ENCODE measurements at places on chromosomes 2 and 18. TPM values are rescaled to one million over a fixed set of nuclear protein-coding genes. Genes with fewer than 3 reads are reported as not detected.
A peak's percentile ranks its signal among the peaks of the same experiment; 100 is the strongest.

DNA sequence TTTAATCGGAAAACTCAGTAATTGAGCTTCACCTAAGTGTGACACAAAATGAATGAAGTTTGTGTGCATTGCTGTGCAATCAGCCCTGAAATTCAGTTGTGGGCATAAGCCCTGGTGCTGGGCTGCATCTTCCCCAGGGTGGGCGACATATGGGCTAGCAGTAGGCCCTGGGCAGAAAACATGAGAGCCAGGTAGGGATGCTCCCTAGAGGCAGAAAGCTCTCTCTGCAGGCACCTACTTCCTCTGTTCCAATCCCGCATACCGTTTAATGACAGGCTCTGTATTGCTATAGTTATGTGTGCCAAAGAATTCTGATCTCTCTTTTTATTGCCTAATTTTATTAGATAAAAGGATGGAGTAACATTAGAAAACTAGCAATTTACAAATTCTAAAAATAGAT lies 456.7 kb downstream of the NRXN1 start:
- no peaks in the 10 kb centered on the region for H3K27me3 ChIP-seq
- no peak overlapping the region for H3K27ac ChIP-seq
- no peak for DNase-seq
- no peaks in the 10 kb centered on the region for H3K4me1 ChIP-seq

GRCh38 chr18:59466980-59467379 lies 107.9 kb upstream of the LMAN1 start:
- DNase-seq = no peak
- H3K27me3 ChIP-seq = peaks cover 3% of the 10 kb centered on the region
- no peak overlapping the region for H3K4me3 ChIP-seq
- no peaks in the 10 kb centered on the region for H3K4me1 ChIP-seq
- H3K36me3 ChIP-seq = no peaks in the 10 kb centered on the region

- H3K36me3 ChIP-seq = peaks cover 16% of the 10 kb centered on the region
- peaks cover 57% of the 10 kb centered on the region for H3K4me1 ChIP-seq
- H3K27ac ChIP-seq = peak overlapping the region; percentile 63
- no peak for DNase-seq
- H3K4me3 ChIP-seq = no peak overlapping the region
These were observed 31.2 kb downstream of the EPC2 start for GRCh38 chr2:148675708-148676107.

- no peaks in the 10 kb centered on the region for H3K36me3 ChIP-seq
- no peak for DNase-seq
- no peak overlapping the region for H3K4me3 ChIP-seq
- H3K4me1 ChIP-seq = no peaks in the 10 kb centered on the region
These were observed 1712.8 kb upstream of the TMEFF2 start for GRCh38 chr2:193907561-193907960.

DNA sequence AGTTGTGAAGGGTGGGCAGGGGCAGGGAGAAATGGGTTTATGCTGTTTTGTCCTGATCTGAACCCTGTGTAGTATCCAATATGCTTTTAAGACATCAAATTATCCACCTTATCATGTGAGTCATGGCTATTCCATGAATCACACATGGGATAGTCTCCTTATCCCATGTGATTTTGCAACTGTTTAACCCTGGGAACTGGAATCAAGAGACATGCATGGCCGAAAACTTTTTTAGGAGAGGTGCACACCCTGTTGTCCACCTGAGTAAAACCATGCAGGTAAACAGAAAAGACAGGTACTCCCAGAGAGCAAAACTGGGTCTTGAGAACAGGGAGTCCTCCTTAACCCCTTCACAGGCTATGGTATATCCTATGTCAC lies 490.6 kb upstream of the HS6ST1 start:
- no peak for DNase-seq
- no peaks in the 10 kb centered on the region for H3K36me3 ChIP-seq
- no peak overlapping the region for H3K27ac ChIP-seq
- H3K4me3 ChIP-seq = no peak overlapping the region
- H3K27me3 ChIP-seq = peaks cover 5% of the 10 kb centered on the region

GRCh38 chr2:204732019-204732418 lies 186.7 kb downstream of the PARD3B start:
- no peak overlapping the region for H3K27ac ChIP-seq
- no peaks in the 10 kb centered on the region for H3K36me3 ChIP-seq
- H3K27me3 ChIP-seq = no peaks in the 10 kb centered on the region
- no peak for DNase-seq
- no peak overlapping the region for H3K4me3 ChIP-seq

DNA sequence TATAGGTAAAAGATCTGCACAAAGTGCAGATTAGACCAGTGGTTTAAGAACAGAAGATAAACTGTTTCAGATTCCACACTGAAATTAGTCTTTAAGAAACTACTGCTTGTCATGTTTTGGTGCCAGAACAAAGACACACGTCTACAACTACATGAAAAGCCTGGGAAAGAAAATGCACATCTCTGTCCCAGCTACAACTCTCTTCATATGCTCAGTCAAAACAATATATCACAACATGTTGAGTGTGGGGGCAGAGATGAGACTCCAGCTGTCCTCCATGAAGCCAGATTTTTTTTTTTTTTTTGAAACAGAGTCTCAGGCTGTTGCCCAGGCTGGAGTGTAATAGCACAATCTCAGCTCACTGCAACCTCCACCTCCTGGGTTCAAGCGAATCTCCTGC lies 52.6 kb upstream of the BIN1 start:
- H3K27ac ChIP-seq = no peak overlapping the region
- H3K4me3 ChIP-seq = no peak overlapping the region
- no peaks in the 10 kb centered on the region for H3K27me3 ChIP-seq
- no peaks in the 10 kb centered on the region for H3K36me3 ChIP-seq
- no peaks in the 10 kb centered on the region for H3K4me1 ChIP-seq

GRCh38 chr2:148526509-148527346 lies 117.8 kb upstream of the EPC2 start:
- DNase-seq = no peak
- peaks cover 3% of the 10 kb centered on the region for H3K36me3 ChIP-seq

- H3K4me3 ChIP-seq = no peak overlapping the region
- DNase-seq = no peak
- no peaks in the 10 kb centered on the region for H3K4me1 ChIP-seq
- H3K36me3 ChIP-seq = no peaks in the 10 kb centered on the region
- H3K27me3 ChIP-seq = peaks cover 36% of the 10 kb centered on the region
These were observed 40.0 kb downstream of the NPPC start for GRCh38 chr2:231886071-231886681.

- no peak overlapping the region for H3K4me3 ChIP-seq
- peaks cover 44% of the 10 kb centered on the region for H3K36me3 ChIP-seq
- no peak for DNase-seq
- no peak overlapping the region for H3K27ac ChIP-seq
- no peaks in the 10 kb centered on the region for H3K27me3 ChIP-seq
- H3K4me1 ChIP-seq = no peaks in the 10 kb centered on the region
These were observed 72.5 kb downstream of the RTTN start for GRCh38 chr18:70132999-70133398.

DNA sequence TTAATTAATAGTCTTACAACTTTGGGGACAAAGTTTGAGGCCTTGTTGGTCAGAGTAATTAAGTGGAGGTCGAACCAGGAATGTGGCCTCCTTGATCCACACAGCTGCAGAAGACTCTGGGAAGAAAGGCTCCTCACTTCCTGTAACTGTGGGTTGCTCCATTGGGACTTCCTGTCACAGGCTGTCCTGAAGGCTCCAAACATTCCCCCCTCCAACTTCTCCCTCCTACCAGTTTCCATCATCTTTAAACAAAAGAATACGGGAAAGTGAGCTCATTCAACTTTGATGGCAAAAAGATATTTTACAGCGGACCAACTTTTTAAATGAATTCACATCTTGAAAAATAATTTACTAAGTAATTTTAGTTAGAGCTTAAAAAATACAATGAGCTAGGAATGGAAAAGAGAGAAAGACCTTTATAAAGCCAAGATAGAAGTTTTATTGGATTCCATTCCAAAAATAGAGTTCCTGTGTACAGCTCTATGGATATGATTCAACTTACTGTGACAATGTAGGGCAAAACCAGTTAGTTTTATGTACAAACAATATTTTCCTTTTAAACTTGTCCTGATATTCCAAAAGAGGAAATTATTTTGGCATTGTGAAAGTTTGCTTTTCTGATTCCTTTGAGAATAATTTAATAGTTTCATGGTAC lies 212.0 kb upstream of the NABP1 start:
- H3K36me3 ChIP-seq = no peaks in the 10 kb centered on the region
- no peaks in the 10 kb centered on the region for H3K27me3 ChIP-seq
- no peak overlapping the region for H3K27ac ChIP-seq
- no peak overlapping the region for H3K4me3 ChIP-seq
- no peak for DNase-seq

GRCh38 chr2:98394595-98395153 lies 48.4 kb downstream of the CNGA3 start:
- no peak overlapping the region for H3K27ac ChIP-seq
- H3K36me3 ChIP-seq = no peaks in the 10 kb centered on the region
- no peak for DNase-seq
- peaks cover 14% of the 10 kb centered on the region for H3K27me3 ChIP-seq

GRCh38 chr2:105746177-105747080 lies 1.7 kb downstream of the NCK2 start:
- H3K27me3 ChIP-seq = no peaks in the 10 kb centered on the region
- peaks cover 55% of the 10 kb centered on the region for H3K36me3 ChIP-seq
- peak overlapping the region; percentile 97 for H3K4me3 ChIP-seq
- H3K27ac ChIP-seq = peak overlapping the region; percentile 99

DNA sequence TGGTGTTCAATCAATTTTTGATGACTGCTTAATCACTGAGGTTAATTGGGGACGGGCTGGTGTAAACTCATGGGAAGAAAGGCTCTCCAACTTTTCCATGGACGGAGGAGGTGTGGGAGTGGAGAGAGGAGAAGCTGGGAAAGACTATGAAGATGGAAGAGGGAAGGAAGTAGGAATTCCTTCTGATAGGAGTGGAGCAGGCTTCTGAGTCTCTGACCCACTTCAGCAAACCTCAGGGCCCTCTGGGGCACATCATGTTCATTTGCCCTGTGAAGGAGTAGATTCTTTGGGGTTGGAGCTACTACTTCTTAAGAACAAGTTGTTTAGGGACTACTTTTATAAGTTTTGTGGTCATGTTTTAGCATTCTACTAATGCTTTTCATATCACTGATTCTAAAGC lies 87.0 kb upstream of the MAP4K3 start:
- H3K4me1 ChIP-seq = no peaks in the 10 kb centered on the region
- no peak for DNase-seq
- peaks cover 3% of the 10 kb centered on the region for H3K36me3 ChIP-seq
- no peak overlapping the region for H3K27ac ChIP-seq
- no peak overlapping the region for H3K4me3 ChIP-seq

DNA sequence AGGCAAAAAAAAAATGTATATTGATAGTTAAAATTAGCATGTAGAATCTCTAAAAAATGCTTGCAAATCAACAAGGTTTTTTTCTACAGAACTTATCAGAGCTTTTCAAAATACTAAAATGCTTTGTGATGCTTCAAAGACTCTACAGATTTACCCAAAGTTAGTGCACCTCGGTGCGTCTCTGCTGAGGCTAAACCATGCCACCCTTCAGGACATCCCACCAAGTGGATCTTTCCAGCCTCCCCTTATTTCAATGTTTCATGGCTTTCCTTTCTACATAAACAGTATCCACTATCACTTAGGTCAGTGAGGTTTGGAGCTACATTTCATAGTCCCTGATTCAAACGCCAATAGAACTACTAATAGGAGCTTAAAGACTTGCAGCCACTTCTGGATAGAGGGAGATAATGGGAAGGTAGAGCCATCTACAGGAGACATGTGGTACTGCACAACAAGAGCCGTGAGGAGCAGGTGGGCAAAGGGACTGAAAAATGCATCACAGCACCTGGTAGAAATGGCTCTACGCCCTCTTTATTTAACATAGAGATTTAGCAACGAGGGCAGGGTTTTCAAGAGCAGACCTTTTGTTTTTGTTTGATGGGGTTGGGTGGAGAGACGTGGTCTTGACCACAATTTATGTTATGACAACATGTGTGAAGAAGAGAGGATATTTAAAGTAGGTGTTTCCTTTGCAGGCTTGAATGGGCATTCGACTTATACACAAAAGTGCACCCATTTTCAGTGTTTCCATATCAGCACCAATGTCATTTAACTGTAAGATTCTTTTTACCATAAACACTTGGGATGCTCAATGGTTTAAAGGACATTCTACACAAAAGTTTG lies 56.1 kb upstream of the SLC35G4 start:
- DNase-seq = peak; percentile 51
- H3K27me3 ChIP-seq = peaks cover 2% of the 10 kb centered on the region
- no peaks in the 10 kb centered on the region for H3K36me3 ChIP-seq

- peaks cover 17% of the 10 kb centered on the region for H3K27me3 ChIP-seq
- H3K4me3 ChIP-seq = no peak overlapping the region
- H3K36me3 ChIP-seq = no peaks in the 10 kb centered on the region
- H3K4me1 ChIP-seq = peaks cover 3% of the 10 kb centered on the region
- H3K27ac ChIP-seq = no peak overlapping the region
These were observed 3.5 kb downstream of the SLC4A3 start for GRCh38 chr2:219630770-219631405.

DNA sequence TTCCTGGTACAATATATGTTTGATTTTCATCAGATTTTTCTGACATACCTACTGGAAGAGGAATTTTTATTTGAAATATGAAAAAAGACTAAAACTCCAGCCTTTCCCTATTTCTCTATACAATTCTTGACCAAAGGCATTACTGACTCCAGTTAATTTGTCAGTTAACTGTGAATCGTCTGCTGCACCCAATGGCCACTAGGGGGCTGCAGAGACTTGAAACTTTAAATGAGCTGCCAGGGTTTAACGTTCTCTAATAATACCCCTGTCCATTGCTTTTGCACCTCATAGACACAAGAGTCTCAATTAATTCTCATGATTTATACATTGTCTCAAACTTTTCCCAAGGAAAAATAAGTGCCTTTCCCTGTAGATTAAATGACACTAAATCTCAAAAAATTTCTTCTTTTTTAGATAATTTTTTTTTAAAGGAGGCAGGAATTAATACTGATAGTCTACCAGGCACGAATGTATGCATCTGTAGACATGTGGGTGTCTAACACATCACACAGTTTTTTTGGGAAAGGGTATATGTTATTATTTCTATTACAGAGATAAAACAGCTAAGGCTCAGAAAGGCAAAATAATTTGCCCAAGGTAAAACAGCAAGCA lies 1.8 kb upstream of the ALK start:
- peak; percentile 72 for DNase-seq
- H3K4me1 ChIP-seq = peaks cover 11% of the 10 kb centered on the region
- no peaks in the 10 kb centered on the region for H3K36me3 ChIP-seq
- H3K27me3 ChIP-seq = peaks cover 49% of the 10 kb centered on the region
- H3K27ac ChIP-seq = no peak overlapping the region

Gene TACR1
- total RNA-seq = not detected

Gene LDLRAD4
- 29.3 TPM for total RNA-seq

Gene EGR4
- 0.18 TPM for total RNA-seq

Gene PARD3B
- not detected for total RNA-seq

Gene NEU2
- not detected for total RNA-seq

Gene CD226
- total RNA-seq = 53.3 TPM

Gene PHOSPHO2
- 3.5 TPM for total RNA-seq

Gene CYBRD1
- total RNA-seq = 1.4 TPM

Gene PAPOLG
- 13.8 TPM for total RNA-seq
